A549 treated with Hydrocortisone at 1 μM for 4 hours (cell line): ENCODE measurements at places on chromosomes 3 and 15. TPM values are rescaled to one million over a fixed set of nuclear protein-coding genes. Genes with fewer than 3 reads are reported as not detected.

CCDC54 gene
- total RNA-seq, result not detected in 5 replicates

IQCF5 gene
- total RNA-seq, result not detected in 5 replicates

KLHL6 gene
- total RNA-seq, result not detected in 5 replicates

IL20RB gene
- 0.67 to 1.6 TPM (median 0.97 TPM) in 5 replicates for total RNA-seq

SLC28A1 gene
- total RNA-seq, result 0.03 to 0.06 TPM in 2 of 5 replicates, not detected in the others

HIGD2B gene
- total RNA-seq, result not detected in 5 replicates

FGF7 gene
- total RNA-seq, result not detected in 5 replicates

TXNRD3 gene
- total RNA-seq, result 5.6 to 8.7 TPM (median 7.3 TPM) in 5 replicates

SEMA3F gene
- 12.7 to 20.4 TPM (median 16.9 TPM) in 5 replicates for total RNA-seq

ATP8B4 gene
- 0.80 to 1.1 TPM (median 0.99 TPM) in 5 replicates for total RNA-seq

POPDC2 gene
- 0.10 to 0.82 TPM (median 0.36 TPM) in 5 replicates for total RNA-seq

SHQ1 gene
- 16.3 to 21.1 TPM (median 17.0 TPM) in 5 replicates for total RNA-seq

MAGEL2 gene
- total RNA-seq, result not detected in 5 replicates

GPR27 gene
- 2.4 to 3.1 TPM (median 3.0 TPM) in 5 replicates for total RNA-seq

CLDN16 gene
- 0.03 to 0.14 TPM (median 0.08 TPM) in 3 of 5 replicates, not detected in the others for total RNA-seq

ZNF385D gene
- total RNA-seq, result 0.08 to 0.16 TPM in 2 of 5 replicates, not detected in the others

IL17RE gene
- 1.4 to 2.3 TPM (median 1.6 TPM) in 5 replicates for total RNA-seq

TGM5 gene
- total RNA-seq, result not detected in 5 replicates

ENTPD3 gene
- 0.03 to 0.05 TPM (median 0.03 TPM) in 3 of 5 replicates, not detected in the others for total RNA-seq

CCRL2 gene
- 0.07 to 0.10 TPM (median 0.09 TPM) in 3 of 5 replicates, not detected in the others for total RNA-seq

AADACL2 gene
- total RNA-seq, result not detected in 5 replicates

KNL1 gene
- total RNA-seq, result 5.0 to 9.8 TPM (median 6.4 TPM) in 5 replicates

RYR3 gene
- total RNA-seq, result 0.01 to 0.07 TPM (median 0.05 TPM) in 5 replicates

ERC2 gene
- total RNA-seq, result 0.25 TPM in 2 of 5 replicates, not detected in the others

EIF4E3 gene
- 3.1 to 4.4 TPM (median 4.0 TPM) in 5 replicates for total RNA-seq

GJD2 gene
- not detected in 5 replicates for total RNA-seq
